Lower lobe of right lung (tissue), 2 donors: ENCODE measurements at places on chromosomes 1 and 21. TPM values are rescaled to one million over a fixed set of nuclear protein-coding genes. Genes with fewer than 3 reads are reported as not detected.

GRCh38 chr1:43009274-43009673, 50.6 kb upstream of the SLC2A1 start:
- no peak for DNase-seq

The PHGDH gene
- total RNA-seq: 60.8 TPM

DNA sequence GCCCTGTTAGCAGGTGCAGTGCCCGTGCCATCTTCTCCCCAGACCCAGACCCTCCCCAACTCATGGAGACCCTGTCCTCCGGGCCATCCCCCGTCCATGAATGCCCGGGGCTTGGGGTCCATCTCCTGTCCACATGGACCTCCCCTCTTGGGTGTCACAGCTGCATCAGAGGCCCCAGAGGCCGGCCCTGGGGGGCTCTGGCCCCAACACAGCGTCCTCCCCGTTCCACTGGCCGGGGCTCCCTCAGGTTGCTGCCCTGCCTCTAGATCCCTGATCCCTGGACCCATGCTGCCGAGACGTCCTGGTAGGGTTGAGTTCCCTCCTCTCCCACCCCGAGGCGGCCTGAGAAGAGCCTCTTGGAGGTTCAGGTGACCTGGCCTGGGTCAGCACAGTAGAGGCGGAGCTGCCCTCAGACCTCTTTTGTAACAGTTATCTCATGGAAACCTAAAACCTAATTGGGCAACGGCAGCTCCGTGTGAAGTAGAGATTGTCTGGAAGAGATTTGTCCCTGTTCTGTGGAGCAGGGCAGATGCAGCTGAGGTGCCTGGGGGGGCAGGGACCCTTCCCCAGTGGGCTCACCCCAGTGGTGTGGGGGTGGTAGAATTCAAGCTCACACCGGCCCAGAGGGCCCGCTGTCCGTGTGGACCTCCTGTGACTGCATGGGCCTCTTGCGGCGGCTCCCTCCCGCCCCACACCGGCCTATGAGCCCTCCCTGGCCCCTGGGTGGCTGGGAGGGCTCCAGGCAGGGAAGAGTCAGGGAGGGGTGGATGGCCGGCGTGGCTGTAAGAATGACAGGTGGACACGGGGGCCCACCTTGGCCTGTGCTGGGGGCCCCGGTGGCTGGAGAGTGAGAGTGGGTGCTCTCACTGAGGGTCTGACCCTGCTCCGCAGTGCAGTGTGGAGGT, 56.1 kb downstream of the SKI start:
- peak; percentile 41 for DNase-seq

The GPA33 gene
- total RNA-seq: 3.6 TPM

The KCNJ9 gene
- total RNA-seq: not detected

DNA sequence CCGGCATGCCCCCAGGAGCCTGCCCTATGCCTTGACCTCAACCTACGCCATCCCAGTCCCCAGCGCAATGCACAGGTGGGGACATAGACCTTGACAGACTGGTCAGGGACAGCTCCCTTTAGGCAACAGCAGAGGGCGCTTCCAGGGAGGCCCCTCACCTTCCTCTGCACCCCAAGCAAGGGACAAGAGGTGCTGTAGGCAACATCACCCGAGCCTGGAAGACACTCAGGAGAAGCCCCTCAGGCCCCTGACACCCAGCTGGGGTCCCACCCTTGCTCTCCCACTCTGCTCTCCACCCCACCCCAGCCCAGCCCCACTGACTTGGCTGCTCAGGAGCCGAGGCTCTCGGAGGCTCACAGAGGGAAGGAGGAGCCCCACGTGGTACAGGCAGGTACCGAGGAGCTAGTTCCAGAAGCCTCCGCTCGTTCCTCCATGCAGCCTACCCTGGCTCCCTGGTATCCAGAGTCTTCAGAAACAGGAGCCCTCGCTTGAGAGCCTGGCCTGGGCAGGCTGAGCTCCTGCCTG, 2.4 kb upstream of the WNT3A start:
- DNase-seq: peak; percentile 49

DNA sequence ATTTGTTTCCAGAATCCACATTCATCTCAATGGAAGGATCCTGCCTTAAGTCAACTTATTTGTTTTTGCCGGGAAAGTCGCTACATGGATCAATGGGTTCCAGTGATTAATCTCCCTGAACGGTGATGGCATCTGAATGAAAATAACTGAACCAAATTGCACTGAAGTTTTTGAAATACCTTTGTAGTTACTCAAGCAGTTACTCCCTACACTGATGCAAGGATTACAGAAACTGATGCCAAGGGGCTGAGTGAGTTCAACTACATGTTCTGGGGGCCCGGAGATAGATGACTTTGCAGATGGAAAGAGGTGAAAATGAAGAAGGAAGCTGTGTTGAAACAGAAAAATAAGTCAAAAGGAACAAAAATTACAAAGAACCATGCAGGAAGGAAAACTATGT, 2.6 kb downstream of the GADD45A start:
- DNase-seq: no peak

The RHEX gene
- 13.5 TPM for total RNA-seq

GRCh38 chr1:171922999-171923398, 81.7 kb downstream of the DNM3 start:
- DNase-seq: no peak
